ENCODE measurements at places on chromosomes 7 and 10.
A peak's percentile ranks its signal among the peaks of the same experiment; 100 is the strongest.

DNA sequence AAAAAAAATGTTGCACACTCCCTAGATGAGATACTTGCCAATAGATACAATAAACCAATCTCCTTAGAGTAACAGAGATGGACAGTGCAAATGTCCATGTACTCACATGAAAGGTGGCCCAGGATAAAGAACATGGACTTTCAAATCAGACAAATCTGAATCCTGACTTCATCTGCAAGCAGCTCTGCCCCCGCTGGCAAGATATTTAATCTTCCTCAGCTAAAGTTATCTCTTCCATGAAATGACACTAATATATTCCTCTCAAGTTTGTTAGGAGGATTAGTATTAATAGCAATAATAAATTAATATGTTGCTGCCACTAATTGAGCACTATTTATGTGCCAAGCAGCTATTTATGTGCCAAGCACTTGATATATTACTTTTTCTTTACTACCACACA is 148.6 kb upstream of the YAE1 start:
- DNase-seq = no peak

DNA sequence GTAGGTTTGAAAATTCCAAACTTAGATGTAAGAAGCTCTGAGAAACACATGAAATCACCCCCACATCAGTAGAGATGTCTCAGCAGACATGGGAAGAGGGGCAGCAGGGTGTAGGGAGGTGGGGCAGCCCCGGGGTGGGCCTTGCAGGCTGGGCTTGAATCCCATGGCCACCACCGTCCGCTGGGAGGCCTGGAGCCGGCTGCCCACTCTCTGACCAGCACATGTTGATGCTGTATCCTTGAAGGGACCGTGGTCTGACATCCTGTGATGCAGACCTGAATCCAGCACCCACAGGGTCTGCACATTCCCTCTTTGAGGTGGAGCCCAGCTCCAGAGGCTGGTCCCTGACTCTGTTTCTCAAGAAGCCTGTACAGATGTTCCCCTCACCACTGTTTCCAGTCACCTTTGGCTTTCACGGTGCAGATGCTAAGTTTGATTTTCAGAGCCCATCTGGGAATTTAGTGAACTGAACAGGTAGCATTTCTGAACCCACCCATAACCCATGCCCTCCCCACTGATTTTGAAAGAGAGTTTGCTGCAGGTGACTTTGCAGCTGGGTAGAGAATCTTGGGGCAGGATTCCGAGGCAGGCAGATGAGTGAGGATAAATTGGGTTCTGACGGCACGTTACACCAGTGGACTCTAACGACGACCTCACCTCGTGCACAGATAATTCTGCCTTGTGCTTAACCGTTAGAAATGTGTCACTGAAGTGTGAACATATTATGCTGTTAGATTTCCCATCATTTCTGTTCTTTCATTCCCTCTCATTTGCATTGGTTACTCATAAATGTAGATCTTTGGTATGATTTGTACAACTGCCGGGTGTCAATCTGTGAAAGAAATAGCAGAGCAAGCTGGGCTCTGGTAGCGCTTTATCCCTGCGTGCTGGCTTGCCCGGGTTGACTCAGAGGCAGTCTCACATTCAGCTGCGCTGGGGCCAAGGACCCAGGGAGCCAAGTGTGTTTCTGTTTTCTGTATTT is 45.7 kb downstream of the IKZF1 start:
- no peak for DNase-seq

DNA sequence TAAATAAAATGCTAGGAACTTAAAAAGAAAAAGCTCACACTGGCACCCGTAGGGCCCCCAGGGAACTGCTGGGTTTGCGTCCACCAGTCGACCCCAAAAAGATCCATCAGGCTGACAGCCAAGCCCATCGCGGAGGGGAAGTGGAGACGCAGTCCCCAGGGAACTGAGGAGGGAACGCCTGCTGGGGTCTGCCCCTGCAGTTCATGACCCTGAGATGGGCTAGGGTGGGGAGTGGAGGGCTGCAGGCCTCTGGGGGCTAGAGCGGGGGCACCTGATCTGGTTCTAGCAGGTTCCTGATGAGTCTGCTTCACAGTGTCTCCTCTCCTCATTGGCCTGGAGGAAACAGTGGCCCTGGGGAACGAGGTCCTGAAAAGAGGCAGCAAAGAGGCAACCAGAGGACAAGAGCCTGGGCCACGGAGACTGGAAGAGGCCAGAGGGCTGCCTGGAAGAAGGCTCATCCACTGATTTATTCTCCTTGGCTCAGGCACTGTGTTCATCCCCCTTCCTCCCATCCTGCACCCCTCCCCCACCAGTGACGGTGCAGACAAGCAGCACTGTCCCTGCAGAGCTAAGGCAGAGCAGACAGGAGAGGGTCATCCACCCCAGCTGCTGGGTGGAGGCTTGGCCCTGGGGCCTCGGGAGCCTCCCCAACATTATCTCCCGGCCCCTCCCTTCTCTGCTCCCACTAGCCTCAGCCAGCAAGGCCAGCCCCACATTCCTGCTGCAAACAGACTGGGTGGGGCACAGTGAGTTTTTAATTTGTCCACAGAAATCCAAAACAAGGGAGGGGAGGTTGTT is 24.7 kb upstream of the HSPA12A start:
- DNase-seq = peak; percentile 65

GRCh38 chr10:75051308-75051707 is 60.1 kb upstream of the SAMD8 start:
- no peak for DNase-seq

DNA sequence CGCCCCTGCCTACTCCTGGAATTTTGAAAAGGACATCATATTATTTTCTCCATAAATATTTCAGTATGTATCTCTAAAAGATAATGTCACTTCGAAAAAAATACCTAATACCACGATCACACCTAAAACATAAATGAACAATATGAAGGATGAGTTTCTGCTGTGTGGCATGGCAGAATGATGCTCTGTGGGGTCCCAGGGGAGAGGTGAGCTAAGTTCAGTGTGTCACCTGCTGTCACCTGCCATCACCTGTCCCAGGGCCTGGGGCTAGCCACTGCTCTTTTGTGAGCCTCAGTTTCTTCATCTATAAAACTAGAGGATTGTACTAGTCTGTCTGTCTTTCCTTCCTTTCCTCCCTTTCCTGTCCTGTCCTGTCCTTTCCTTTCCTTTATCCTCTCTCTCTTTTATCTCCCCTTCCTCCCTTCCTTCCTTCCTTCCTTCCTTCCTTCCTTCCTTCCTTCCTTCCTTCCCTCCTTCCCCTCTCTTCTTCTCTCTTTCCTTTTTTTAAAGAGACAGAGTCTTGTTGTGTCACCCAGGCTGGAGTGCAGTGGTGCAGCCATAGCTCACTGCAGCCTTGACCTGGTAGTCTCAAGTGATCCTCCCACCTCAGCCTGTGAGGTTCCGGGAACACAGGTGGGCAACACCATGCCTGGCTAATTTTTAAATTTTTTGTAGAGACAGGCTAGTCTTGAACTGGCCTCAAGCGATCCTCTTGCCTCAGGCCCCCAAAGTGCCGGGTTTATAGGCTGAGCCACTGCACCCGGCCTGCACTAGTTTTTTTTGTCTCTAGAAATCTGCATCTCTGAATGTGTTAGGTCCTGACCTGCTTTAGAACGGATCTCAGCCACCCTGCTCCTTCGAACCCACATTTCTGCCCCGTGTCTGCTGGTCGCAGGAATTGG is 43.1 kb downstream of the CUX1 start:
- no peak for DNase-seq

DNA sequence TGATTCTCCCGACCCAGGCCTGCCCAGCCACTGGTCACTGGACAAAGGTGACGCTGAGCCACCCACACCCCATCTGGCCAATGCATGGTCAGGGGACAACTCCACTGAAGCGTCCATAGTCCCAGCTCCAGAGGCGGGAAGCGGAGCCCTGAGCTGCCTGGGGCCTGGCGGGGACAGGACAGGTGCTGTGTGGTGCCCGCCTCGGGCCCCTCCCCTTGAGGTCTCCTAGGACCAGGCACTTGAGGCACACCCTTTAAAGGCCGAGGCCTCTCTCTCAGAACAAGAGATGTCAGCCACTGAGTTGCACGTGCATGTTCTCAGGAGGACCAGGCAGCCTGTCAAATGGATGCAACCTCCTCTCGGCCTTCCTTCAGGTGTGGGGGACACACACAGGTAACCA is 52.5 kb upstream of the PPP2R2D start:
- no peak for DNase-seq

DNA sequence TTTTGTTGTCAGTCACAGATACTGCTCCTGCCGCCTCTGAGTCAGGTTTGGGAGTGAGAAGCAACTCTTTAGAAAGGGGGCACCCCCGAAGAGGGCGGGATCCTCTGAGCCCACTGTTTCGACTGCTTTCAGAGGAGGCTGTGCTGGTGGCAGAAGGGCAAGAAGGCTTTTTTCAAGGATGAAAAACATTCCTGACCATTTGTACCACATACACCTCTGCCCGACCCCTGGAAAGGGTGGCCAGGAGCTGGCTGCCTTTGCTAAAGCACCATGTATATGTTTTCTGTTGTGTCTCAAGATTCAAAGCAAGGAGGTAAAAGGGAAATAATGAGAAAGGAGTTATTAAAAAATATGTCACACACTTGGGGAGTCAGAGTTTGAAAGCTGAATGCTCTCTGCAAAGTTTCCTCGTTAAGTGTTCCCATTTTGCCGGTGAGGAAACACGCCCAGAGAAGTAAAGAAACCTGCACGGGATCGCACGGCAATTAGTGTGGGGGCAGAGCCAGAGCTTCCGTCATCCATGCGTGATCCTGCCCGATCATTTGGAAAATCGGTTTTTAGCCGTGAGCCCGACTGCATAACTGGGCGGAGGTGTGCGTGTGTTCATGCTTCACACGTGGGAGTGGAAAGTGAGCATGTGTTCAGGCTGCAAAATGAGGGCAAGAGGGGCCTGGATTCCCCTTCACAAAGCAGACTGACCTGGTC is 163.2 kb downstream of the ADAM12 start:
- no peak for DNase-seq

DNA sequence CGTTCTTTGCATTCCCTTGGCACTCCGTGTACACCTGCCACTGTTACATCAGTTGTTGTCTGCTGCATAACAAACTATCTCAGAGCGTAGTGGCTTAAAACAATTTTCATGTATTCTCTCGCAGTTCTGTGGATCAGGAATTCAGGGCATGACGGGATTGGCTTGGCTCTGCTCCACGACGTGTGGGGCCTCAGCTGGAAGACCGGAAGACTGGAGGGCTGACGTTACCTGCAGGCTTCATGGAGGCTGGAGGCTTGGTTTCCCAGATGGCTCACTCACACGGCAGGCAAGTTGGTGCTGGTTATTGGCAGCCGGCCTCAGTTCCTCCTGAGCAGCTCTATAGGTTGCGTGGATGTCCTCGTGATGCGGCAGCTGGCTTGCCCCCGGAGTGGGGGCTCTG is 25.5 kb downstream of the NYAP1 start:
- DNase-seq = no peak

DNA sequence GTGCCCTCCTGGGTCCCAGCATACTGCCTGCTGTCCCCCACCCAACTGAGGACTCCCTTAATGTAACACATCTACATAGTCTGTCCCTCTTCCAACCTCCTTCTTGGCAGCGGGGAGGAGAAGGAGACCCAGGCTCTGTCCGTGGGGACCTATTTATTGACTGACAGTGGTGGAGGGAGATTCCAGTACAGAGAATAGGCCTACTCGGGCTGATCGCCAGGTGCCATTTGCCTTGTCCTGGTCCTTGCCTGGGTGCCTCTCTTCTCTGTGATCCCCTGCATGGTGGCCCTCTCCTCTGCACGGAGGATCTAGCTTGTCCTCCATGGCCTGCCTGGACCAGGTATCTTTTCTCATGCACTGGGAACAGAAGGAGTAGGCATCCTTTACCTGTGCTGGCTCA is 17.0 kb downstream of the GHRHR start:
- DNase-seq = no peak

GRCh38 chr7:157652161-157652953 is 315.6 kb downstream of the DNAJB6 start:
- no peak for DNase-seq

DNA sequence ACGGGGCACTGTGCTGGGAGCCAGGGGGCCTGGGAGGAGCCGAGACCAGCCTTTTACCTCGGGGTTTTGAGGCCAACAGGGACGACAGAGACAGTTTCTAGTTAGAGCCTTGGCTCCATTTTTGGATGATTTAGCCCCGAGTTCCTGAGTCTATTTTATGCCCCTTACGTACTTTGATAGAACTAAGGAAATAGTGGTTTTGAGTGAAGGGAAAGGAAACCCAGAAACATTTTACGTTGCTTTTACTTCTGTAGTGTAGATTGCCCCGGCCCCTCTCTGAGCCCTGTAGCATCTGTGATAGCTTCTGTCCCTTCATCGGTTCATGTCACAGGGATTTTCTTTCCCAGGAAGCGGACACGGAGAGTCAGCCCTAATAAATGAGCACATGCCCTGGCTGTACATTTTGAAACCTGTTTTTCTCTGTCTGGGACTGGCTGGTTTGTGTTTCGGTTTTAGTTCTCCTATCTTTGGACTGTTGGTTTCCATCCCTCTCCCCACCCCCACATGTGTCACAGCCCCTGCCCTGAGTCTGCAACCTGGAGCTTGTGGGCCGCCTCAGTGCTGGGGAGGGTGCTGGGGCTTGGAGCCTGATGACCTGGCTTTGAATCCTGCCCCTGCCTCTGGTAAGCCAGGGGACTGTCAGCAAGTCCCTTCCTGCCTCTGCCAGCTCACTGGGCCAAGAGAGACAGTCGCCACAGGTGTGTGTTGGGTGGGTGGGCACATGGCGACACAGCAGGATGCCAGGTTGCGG is 6.9 kb upstream of the ORAI2 start:
- DNase-seq = no peak

DNA sequence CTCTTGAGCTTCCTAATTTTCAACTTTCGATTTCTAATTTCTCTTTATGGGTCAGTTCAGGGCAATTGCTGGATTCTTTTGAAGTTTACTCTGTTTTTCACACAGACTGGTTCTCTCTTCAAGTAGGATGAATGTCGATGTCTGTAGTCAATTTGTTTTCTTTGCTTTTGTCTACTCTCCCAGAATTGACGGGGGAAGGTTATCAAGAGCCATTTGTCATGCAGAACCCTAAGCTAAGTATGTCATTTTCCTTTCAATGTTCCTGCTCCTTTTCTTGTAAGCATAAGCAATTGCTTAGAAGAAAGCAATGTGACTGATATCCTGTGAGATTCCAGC is 53.7 kb downstream of the SLC39A12 start:
- DNase-seq = no peak

GRCh38 chr7:12715372-12716133 is 28.1 kb downstream of the ARL4A start:
- peak; percentile 67 for DNase-seq

DNA sequence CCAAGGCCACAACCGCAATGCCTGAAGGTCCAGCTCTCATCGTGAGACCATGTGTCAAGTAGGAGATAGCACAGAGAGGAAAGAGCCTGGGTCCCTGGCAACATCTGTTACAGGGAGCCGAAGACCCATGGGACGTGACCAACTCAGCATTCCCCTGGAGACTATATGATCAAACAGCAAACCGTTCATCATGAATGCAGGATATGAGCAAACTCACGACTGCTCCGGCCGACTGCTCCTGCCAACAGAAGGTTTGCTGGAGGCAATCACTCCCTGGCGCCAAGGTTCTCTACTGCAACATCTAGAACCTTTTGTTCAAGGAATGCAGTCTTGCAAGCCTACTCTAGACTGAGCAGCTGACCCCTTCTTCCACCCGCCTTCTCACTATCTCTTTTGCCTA is 114.3 kb downstream of the ALOX5 start:
- no peak for DNase-seq

All from psoas muscle (tissue), 8 donors.